ENCODE measurements at places on chromosomes 1 and 21.

DNA sequence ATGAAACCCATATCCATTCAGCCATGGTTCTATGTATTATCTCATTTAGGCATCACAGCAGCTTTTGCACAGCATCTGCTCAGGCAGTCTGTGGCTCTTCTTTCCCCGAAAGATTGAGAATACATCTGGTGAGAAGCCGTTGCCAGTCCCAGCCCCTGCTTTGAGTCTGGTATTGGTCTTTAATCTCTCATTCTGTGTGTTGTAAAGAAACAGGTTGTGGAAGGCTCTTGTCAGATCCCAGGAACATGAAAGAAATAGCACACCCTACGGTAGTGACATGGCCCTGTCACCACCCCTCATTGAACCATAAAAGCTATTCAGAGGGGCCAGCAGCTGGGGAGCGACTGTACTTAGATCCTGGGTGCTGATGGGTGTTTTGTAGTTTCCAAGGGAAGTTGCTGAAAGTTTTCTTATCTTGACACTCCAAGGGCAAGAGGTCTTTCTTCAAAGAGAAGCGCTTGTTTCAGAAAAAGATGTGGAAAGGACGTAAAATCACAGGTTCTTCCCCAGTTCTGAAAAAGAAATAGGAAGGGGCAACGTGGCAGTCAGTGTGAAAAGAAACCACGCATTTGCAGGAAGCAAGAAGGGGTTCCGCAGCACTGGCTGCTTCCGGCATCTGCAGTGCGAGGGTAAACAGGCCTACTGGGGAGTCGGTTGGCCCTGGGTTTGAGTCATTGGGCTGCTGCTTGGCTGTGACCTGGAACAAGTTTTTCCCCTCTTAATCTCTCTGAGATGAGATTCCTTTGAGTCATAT lies 145.0 kb downstream of the DHRS3 start:
- DNase-seq: peak; percentile 89

DNA sequence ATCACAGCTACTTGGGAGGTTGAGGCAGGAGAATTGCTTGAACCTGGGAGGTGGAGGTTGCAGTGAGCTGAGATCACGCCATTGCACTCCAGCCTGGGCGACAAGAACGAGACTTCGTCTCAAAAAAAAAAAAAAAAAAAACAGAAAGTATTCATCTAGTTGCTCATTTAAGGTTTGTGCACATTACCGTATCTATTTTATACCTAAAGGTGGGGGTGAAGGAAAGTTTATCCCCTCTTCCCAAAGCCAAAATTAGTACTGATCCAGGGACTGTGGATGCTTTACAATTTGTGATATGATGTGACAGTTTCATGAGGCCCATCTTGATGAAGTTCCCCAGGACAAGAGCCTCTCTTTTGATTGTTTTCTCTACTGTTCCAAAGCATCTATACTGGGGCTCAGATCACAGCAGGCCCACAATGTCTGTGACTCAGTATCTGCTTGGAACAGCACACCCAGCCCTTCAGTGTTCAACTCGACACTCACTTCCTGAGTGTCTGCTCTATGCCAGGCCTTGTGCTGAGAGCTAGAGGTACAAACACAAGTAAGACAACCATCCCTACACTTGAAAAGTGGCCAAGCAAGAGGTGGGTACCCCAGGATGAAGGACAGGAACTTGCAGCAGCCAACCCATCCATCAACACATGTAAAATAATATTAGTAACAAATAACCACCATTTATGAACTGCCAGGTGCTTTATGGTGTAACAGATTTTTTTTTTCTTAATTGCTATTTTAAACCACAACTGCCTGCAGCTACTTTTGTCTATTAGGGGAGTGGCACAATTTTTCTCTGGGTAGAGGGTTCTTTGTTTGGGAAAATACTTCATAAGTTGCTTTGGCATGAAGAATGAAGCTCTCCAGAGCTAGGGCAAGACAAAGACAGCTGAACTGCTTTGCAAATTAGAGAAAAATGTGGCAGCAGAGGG lies 29.0 kb upstream of the KHDRBS1 start:
- DNase-seq: peak; percentile 49

GRCh38 chr1:48617252-48617651 lies 145.2 kb upstream of the SPATA6 start:
- no peak for DNase-seq

GRCh38 chr1:12376236-12377045 lies 146.6 kb downstream of the VPS13D start:
- DNase-seq: no peak
